ENCODE measurements at places on chromosomes 16 and 17. TPM values are rescaled to one million over a fixed set of nuclear protein-coding genes. Genes with fewer than 3 reads are reported as not detected.

The GLIS2 gene
- total RNA-seq: 31.1 TPM

The NECAB2 gene
- total RNA-seq: 3.7 TPM

The KRT31 gene
- not detected for total RNA-seq

The OR4D1 gene
- total RNA-seq: 0.02 TPM

The SUPT4H1 gene
- total RNA-seq: 159 TPM

The FAM171A2 gene
- 4.8 TPM for total RNA-seq
